ENCODE measurements at places on chromosomes 7 and 10. TPM values are rescaled to one million over a fixed set of nuclear protein-coding genes. Genes with fewer than 3 reads are reported as not detected.
A peak's percentile ranks its signal among the peaks of the same experiment; 100 is the strongest.

The RPEL1 gene
- not detected for total RNA-seq

The AKR1C3 gene
- total RNA-seq = 61.8 TPM

The DRGX gene
- not detected for total RNA-seq

The NEURL1 gene
- 1.2 TPM for total RNA-seq

The PRKCQ gene
- 17.5 TPM for total RNA-seq

The PRR15 gene
- total RNA-seq = 21.2 TPM

The ABCC2 gene
- total RNA-seq = 2.3 TPM

The CLRN3 gene
- total RNA-seq = 9.4 TPM

GRCh38 chr10:104309980-104310978 is 28.0 kb downstream of the ITPRIP start:
- H3K4me3 ChIP-seq = no peak overlapping the region
- no peaks in the 10 kb centered on the region for H3K27me3 ChIP-seq
- H3K27ac ChIP-seq = peak overlapping the region; percentile 54

GRCh38 chr10:79482304-79482703 is 30.0 kb upstream of the EIF5AL1 start:
- no peak overlapping the region for H3K4me3 ChIP-seq
- H3K27me3 ChIP-seq = no peaks in the 10 kb centered on the region
- no peak overlapping the region for H3K27ac ChIP-seq
- no peaks in the 10 kb centered on the region for H3K36me3 ChIP-seq
- DNase-seq = no peak

- H3K4me3 ChIP-seq = no peak overlapping the region
- no peaks in the 10 kb centered on the region for H3K27me3 ChIP-seq
- no peaks in the 10 kb centered on the region for H3K36me3 ChIP-seq
- H3K4me1 ChIP-seq = no peaks in the 10 kb centered on the region
- peak; percentile 50 for DNase-seq
- no peak overlapping the region for H3K27ac ChIP-seq
These were observed 55.2 kb upstream of the PDGFA start for GRCh38 chr7:574661-575395.

DNA sequence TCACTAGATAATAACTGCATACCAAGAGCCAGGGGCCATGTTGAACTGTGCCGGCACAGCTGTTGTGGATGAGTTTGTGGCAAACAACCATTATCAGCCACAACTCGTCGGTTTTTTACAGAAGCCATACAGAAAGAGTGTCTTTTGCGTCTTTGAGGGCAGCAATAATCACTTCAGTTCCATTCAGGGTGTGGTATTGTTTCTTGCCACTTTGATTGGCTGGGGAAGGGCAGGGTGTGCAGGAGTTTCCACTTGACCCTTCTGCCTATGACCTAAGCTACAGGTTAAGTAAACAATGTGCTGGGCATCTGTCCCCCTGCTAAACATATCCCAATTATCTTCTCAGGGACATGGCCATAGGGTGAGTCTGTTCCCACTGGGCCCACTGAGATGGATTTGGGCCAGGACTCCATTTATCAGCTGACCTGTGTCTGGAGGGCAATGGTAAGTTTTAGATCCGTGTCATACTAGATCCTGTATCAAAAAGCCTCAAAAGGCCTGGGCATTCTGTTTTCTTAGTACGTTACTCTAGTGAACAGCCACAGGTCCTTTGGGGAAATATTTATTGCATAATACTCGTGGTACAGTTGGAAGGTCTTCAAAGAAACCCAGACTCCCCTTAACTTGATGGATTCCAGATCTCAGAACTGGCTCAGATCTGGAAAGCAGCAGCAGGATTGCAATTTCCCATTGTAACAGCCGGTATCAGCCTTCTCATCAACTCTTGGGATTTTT is 15.9 kb downstream of the ZNF3 start:
- no peak for DNase-seq
- no peak overlapping the region for H3K27ac ChIP-seq
- peaks cover 23% of the 10 kb centered on the region for H3K36me3 ChIP-seq
- no peaks in the 10 kb centered on the region for H3K27me3 ChIP-seq
- no peak overlapping the region for H3K4me3 ChIP-seq

GRCh38 chr7:154864523-154864891 is 138.4 kb downstream of the PAXIP1 start:
- no peaks in the 10 kb centered on the region for H3K36me3 ChIP-seq
- no peak overlapping the region for H3K27ac ChIP-seq
- H3K4me3 ChIP-seq = no peak overlapping the region
- DNase-seq = peak; percentile 36
- H3K27me3 ChIP-seq = no peaks in the 10 kb centered on the region
- peaks cover 9% of the 10 kb centered on the region for H3K4me1 ChIP-seq

GRCh38 chr7:101913851-101914250 is 96.4 kb downstream of the CUX1 start:
- DNase-seq = no peak
- H3K4me3 ChIP-seq = peak overlapping the region; percentile 14
- H3K27me3 ChIP-seq = no peaks in the 10 kb centered on the region
- H3K27ac ChIP-seq = no peak overlapping the region
- H3K36me3 ChIP-seq = no peaks in the 10 kb centered on the region
- H3K4me1 ChIP-seq = peaks cover 12% of the 10 kb centered on the region

- no peaks in the 10 kb centered on the region for H3K36me3 ChIP-seq
- H3K4me1 ChIP-seq = no peaks in the 10 kb centered on the region
- DNase-seq = no peak
- no peaks in the 10 kb centered on the region for H3K27me3 ChIP-seq
- no peak overlapping the region for H3K4me3 ChIP-seq
- no peak overlapping the region for H3K27ac ChIP-seq
These were observed 128.1 kb upstream of the ANK3 start for GRCh38 chr10:60517805-60518204.

DNA sequence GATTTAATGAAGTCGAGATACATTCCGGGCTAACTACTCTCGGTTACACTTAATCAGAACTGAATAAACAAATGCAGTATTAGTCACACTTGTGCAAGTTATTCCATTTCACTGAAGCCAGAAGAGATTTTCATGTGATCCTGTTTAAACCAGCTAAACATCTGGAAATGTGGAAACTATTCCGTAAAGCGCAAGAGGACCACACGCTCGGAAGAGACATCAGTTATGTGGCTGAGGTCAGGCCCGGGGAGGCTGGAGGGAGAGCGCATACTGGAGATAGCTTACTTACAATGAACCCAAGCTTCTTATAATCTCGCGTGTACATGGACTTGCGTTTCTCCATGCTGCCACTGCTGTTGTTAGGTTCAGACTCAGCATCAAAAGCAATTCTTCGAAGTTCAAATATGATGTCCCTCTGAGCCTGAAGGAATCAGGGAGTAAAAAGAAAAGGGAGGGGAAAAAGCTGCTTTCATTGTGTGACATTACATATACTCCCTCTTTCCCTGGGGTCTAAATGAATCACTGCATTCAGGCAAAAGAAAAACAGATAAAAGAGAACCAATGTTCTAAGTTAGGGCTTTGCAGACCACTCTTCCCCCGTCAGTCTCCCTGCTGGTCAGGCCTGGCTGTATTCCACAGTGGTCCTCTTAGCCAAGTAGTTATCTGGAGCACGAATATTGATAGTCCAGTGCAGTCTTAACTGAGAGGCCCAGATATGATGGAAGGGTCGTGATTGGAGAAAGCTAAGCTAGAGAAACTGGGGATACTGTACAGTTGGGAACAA is 237.4 kb downstream of the ELMO1 start:
- no peaks in the 10 kb centered on the region for H3K4me1 ChIP-seq
- H3K36me3 ChIP-seq = no peaks in the 10 kb centered on the region
- no peak overlapping the region for H3K27ac ChIP-seq
- DNase-seq = peak; percentile 47
- H3K4me3 ChIP-seq = no peak overlapping the region
- no peaks in the 10 kb centered on the region for H3K27me3 ChIP-seq

DNA sequence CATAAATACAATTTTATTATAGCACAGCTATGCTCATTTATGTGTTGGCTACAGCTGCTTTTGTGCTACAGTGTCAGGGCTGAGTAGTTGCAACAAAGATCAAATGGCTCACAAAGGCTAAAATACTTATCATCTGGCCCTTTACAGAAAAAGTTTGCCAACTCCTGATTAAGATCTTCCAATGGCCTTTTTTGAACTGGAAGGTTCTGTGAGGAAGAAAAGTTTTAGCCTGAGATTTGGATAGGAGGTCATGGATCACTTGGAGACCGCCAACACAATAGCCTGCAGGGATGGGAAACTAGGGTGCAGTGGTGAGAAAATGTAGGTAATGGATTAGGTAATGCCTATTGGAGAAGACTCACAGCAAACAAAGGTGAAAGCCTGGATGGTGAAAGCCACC is 169.8 kb downstream of the NOC3L start:
- H3K4me3 ChIP-seq = no peak overlapping the region
- no peak overlapping the region for H3K27ac ChIP-seq
- DNase-seq = no peak
- H3K36me3 ChIP-seq = no peaks in the 10 kb centered on the region
- no peaks in the 10 kb centered on the region for H3K27me3 ChIP-seq

DNA sequence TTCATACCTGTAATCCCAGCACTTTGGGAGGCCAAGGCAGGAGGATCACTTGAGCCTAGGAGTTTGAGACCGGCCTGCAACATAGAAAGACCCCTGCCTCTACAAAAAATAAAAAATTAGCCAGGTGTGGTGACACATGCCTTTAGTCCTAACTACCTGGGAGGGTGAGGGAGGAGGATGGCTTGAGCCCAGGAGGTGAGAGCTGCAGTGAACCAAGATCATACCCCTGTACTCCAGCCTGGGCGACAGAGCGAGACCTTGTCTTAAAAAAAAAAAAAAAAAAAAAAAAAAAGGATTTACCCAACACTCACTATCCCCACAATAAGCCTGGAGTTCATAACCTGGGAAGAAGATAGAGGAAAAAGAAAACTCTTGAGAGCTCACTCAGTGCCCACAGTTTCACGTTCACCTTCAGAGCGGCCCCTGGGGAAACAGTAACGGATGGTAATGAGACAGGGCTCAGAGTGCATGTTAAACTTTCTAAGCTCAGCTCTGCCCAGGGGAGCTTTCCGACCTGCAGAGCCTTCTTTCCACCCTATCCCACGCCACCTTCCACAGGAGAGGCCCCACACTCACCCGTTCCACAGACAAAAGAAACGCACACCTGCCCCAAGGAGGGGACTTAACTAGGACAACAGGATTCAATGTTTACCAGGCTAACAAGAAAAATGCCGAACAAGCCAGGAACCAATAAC is 259.8 kb upstream of the KLF14 start:
- H3K36me3 ChIP-seq = no peaks in the 10 kb centered on the region
- H3K4me1 ChIP-seq = peaks cover 47% of the 10 kb centered on the region
- no peak for DNase-seq
- H3K4me3 ChIP-seq = no peak overlapping the region
- no peaks in the 10 kb centered on the region for H3K27me3 ChIP-seq

DNA sequence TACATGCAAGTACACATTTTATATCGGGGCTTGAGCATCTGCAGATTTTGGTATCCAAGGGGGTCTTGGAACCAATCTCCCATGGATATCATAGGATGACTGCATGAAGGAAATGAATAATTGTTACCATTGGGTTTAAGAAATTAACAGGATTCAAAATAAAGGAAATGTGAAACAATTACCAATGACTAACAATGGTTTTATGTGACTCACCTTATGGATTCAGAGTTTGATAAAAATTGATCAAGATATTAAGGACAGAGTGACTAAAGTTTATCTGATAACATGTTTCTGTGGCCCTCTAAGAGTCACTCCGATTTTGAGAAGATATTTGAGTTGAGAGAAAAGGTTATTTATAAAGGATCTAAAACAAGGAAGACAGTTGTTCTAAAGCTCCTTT is 93.0 kb upstream of the ODAD2 start:
- no peaks in the 10 kb centered on the region for H3K4me1 ChIP-seq
- no peak for DNase-seq
- H3K4me3 ChIP-seq = no peak overlapping the region
- peaks cover 3% of the 10 kb centered on the region for H3K36me3 ChIP-seq
- H3K27ac ChIP-seq = no peak overlapping the region

- no peaks in the 10 kb centered on the region for H3K36me3 ChIP-seq
- H3K4me3 ChIP-seq = no peak overlapping the region
- no peak for DNase-seq
- no peaks in the 10 kb centered on the region for H3K27me3 ChIP-seq
These were observed 15.4 kb downstream of the CLCN1 start for GRCh38 chr7:143331179-143331801.

GRCh38 chr7:144908324-144908723 is 72.5 kb upstream of the TPK1 start:
- DNase-seq = no peak
- no peak overlapping the region for H3K27ac ChIP-seq
- no peaks in the 10 kb centered on the region for H3K27me3 ChIP-seq
- no peaks in the 10 kb centered on the region for H3K4me1 ChIP-seq
- no peaks in the 10 kb centered on the region for H3K36me3 ChIP-seq

- H3K36me3 ChIP-seq = no peaks in the 10 kb centered on the region
- H3K27me3 ChIP-seq = no peaks in the 10 kb centered on the region
- H3K4me3 ChIP-seq = no peak overlapping the region
- H3K4me1 ChIP-seq = no peaks in the 10 kb centered on the region
- no peak for DNase-seq
These were observed 10.2 kb downstream of the LMOD2 start for GRCh38 chr7:123665896-123666295.

DNA sequence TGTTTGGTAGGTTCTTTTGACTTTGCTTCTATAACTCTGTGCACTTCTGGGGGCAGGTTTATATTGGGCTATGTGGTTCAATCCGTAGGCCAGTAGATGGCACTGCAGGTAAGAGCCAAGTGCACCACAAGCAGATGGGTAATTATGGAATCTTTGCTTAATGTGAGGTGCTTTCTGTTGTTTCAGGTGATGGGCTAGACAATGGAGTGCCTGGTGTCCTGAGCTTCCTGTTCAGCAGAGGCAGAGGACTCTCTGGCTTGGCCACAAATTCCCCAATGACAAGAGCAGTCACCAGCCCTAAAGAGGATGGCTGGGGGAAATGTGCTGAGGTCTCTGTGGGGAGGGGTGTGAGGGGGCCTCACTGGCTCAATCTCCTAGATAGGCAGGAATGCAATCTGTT is 455.0 kb downstream of the CCSER2 start:
- H3K36me3 ChIP-seq = no peaks in the 10 kb centered on the region
- no peak overlapping the region for H3K4me3 ChIP-seq
- H3K27ac ChIP-seq = no peak overlapping the region
- H3K27me3 ChIP-seq = no peaks in the 10 kb centered on the region

- H3K27me3 ChIP-seq = no peaks in the 10 kb centered on the region
- H3K36me3 ChIP-seq = no peaks in the 10 kb centered on the region
- no peak overlapping the region for H3K27ac ChIP-seq
- no peak for DNase-seq
These were observed 330.0 kb downstream of the ARL4A start for GRCh38 chr7:13017333-13017857.

DNA sequence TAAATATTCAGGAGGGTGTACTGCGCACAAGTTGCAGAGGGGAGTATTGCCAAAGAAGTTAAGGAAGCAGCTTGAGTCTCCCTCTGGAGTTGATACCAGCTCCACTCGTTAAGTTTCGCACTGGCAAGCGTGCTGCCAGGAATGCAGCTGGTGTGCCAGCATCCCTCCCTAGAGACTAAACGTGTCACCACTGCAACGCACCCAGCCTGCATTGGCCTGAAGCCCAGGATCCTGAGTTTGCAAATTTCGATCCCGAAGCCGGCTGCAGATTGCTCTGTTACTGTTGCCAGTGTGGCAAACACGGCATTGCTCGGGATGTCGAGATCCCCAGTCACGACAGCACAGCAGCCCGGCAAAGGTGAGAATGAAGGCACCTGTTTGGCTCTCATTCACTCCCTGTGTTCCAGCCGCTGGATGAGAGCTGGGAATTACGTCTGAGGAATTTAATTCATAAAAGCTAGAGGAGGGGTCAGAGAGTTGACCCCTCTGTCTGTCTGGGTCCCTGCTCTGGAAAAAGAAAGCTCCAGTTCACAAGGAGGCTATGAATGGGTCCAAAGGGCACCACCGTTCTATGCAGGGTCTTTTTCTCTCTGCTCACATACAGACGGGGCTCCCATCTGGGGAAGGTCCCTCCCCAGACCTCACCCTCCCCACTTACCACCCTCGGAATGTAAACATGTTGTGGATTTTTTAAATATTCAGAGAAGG is 61.0 kb downstream of the NRP1 start:
- no peaks in the 10 kb centered on the region for H3K27me3 ChIP-seq
- H3K4me1 ChIP-seq = peaks cover 25% of the 10 kb centered on the region
- peaks cover 3% of the 10 kb centered on the region for H3K36me3 ChIP-seq
- peak; percentile 50 for DNase-seq
- H3K27ac ChIP-seq = peak overlapping the region; percentile 16
